NCI-H146 (cell line): ENCODE measurements at places on chromosomes 2 and 18.

DNA sequence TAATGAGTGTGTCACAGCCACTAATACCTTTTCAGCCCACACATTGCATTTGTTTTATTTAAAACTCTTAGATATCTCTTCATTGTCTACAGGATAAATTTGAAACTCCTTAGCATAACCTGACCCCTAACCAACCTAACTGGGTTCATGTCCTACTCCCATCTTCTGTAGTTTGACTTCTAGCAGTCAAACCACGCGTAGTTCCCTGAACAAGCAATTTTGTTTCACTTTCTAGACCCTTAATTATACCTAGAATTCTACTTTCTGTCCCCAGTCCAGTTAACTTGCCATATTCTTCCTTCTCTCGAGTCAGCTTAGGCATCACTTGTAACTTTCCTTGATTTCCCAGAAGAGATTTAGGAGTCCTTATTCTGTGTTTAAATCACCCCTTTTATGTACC, 55.1 kb downstream of the RBBP8 start:
- DNase-seq: no peak

- peak; percentile 13 for DNase-seq
Observed at GRCh38 chr2:196101325-196101991, 32.8 kb upstream of the DNAH7 start.

DNA sequence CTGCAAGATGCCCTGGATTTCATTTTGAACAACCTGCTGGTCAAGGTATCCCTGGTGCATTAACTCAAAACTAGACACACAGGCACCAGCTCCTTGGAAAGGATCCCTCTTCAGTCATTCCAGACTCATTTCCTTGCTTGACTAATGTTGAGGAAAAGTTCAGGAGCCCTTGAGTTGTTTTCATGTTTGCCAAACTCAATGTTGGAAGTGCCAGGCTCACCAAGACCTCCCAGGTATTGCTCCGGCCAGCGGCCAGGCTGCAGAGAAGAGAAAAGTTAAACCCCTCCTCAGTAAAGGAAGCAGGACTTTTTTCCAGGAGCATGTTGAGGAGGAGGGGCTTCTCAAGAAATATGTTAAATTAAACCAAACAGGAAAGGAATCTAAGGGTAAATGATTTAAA, 42.7 kb downstream of the TGIF1 start:
- no peak for DNase-seq

- peak; percentile 61 for DNase-seq
Observed at GRCh38 chr2:170817093-170818035, 677 bp downstream of the GAD1 start.
